ENCODE measurements at places on chromosomes 2 and 18. TPM values are rescaled to one million over a fixed set of nuclear protein-coding genes. Genes with fewer than 3 reads are reported as not detected.

DNA sequence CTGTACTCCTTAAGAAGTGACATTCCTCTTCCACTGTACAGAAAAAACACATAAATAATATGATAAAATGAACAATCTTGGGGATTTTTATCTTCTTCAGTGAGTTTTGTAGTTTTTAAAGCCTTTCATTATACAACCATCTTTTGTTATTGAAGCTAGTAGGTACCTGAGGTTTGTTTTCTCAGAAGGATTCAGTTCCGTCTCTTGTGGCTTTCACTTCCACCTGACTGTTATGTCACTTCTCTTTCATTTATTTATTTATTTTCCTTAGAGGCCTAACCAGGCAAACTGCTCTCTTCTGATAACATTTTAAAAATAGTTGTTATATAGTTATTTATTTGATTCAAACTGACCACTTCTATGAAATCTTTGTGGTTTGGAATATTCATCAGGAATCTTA is 464.2 kb downstream of the CCDC85A start:
- DNase-seq, result no peak

DNA sequence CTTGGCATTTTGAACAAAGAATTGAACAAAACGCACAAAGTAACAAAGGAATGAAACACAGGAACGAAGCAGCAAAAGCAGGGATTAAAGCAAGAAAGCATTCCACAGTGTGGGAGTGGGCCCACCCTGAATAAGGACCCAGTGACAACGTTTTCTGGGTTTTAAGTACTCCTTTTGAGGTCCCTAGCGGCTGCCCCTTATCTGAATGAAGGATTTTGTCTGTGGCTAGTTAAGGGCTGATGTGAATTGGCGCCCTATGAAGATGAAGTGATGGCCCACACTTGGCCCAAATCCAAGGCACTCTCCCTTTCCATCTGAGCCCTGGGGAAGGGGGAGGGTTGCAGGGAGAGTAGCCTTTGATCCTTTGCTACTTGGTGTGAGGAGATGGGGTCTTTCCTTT is 7.8 kb upstream of the CCDC141 start:
- DNase-seq, result no peak

- peak; percentile 61 for DNase-seq
These were observed 1.0 kb upstream of the GMPPA start for GRCh38 chr2:219497495-219498279.

GRCh38 chr2:37282746-37283145 is 41.9 kb downstream of the PRKD3 start:
- DNase-seq, result no peak

GRCh38 chr2:120227111-120227991 is 4.2 kb upstream of the TMEM185B start:
- DNase-seq, result no peak

Gene ABHD1
- total RNA-seq, result 0.29 TPM
